ENCODE measurements at places on chromosomes 3 and 15.

DNA sequence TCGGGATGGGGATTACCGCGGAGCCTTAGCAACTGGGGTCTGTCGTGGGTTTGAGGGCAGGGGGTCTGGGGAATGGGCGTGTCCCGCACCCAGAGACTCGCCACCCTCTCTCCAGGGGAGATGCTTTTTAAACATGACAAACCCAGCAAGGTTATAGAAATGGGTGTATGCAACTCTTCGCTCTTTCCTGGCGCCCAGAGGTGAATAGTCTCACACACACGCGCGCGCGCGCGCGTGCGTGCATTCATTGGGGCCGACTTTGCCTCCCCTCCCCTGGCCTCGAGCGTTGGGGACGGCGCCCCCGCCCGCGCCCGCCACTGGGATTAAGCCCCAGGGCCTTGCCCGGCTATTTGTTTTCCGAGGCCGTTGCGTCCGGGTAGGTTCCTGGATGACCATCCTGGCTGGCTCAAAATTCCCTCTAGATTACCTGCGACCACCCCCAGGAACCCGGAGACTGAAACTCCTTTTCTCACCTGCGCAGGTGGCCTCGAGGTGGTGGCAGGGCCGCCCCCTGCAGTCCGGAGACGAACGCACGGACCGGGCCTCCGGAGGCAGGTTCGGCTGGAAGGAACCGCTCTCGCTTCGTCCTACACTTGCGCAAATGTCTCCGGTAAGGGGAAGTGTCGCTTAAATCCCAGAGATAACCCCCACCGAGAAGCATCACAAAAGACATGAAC, 777 bp downstream of the GPR160 start:
- DNase-seq = peak; percentile 64

DNA sequence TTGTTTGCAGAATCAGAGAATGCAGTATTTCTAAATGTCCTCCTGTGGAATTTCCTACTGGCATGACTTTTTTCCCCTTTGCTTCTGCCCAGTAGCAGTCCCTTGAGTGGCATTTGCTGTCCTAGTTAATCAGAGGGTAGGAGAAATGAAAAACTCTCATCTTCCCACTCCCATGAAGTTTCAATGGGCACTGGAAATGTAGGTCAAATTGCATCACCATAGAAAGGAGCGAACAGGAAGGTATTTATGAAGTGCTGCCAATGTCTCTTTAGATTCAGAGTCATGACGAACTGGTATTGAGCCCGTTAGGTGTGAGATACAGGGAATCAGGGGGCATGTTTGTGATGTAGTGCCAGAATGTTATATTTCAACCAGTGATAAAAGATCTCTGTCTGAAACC, 23.2 kb downstream of the ATXN7 start:
- no peak for DNase-seq

- DNase-seq = no peak
Observed at GRCh38 chr3:52469001-52469400, 13.6 kb downstream of the NISCH start.

- peak; percentile 19 for DNase-seq
Observed at GRCh38 chr3:190983875-190984274, 121.4 kb upstream of the GMNC start.

DNA sequence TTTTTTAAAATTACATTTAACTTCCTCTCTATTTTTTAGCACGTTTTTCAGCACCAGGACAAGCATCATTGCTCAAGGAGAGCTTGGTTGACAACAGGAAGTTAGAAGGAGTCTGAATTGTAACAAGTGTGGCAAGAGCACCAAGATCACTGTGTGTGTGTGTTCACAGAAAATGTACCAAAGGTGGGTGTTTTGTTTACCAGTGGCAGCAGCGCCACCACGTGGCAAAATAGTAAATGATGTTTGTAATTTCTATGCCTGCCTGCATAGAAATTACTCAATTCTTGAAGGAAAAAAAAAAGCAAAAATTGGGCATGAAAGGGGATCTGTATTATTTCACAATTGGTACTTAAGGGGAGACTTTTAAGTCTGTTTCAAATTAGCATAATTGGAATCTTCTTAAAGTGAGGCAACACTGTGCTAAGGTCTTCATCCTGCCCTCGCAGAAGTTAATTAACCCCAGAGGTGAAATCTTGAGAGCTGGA, 7.4 kb upstream of the U2SURP start:
- DNase-seq = peak; percentile 92

- DNase-seq = no peak
Observed at GRCh38 chr3:10169000-10169496, 4.3 kb downstream of the IRAK2 start.

DNA sequence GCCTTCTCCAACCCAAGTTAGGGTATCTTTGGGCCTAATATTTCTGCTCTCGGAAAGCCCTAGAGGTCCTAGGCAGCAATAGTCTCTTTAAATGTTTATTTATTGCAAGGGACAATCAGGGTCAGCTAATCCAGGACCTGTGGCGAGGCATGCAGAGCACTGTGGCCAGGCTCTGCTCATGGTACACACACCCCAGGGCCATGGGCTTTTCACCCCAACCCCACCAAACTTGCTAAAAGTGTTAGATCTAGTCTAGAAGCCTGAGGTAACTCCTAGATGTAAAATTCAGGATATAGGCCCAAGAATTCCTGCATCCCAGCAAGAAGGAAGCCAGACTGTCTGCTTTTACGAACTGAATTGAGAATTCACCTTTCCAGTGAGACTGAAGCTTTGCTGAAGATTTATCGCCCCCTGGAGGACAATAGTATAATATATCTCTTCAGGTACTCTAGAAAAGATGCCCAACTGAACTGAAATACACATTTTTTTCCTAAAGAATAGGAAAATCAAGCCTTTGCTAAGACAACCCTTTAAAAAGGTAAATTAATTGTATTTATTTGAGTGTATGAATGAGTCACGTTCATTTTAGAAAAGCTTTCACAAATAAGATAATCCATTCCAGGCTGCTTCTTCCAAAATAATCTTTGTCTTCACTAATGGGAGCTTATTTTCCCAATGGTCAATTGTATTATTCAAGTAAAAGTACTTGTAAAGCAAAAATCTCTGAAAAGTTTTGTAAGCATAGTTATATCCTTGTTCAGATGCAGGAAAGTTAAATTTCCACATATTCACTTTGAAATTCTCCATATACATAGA, 89.8 kb downstream of the LRRC3B start:
- DNase-seq = peak; percentile 61

DNA sequence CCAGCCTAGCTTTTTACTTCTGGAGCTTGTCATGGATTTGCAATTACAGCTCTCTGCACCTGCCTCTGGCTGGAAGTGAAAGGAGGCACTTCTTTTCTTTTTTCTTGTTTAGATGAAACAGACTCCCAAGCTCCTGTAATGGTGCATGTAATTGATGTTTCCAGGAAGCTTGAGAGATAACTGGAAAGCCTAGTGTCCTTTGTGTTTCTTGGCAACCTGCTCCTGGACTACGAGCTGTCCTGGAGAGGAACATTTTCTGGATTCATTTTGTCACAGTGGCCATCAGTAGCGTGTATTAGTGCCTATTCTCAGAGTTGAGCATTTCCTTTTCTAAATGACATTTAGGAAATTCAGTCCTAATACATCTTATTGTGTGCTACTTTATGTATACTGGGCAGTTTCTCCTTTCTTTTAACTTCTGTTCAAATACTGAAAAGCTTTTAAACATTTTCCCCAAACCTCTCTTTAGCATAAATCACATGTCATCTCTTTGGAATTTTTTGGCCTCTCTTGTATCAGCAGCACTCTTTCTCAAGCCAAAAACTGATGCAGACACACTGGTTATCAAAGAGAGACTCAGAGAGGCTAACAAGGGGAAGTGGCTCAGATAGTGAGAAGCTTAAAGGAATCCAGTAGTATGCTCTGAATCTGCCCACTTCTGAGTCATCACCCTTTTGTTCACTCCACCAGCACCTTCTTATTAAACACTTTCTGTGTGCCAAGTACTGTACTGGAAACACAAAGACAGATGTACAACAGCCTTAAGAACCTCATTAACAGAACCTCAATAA, 62.6 kb upstream of the SLC2A2 start:
- DNase-seq = peak; percentile 23

GRCh38 chr3:168956076-168956475, 707.4 kb downstream of the MECOM start:
- DNase-seq = no peak

- DNase-seq = no peak
Observed at GRCh38 chr3:69723389-69723788, 15.9 kb upstream of the MITF start.

GRCh38 chr3:157535667-157536066, 32.5 kb upstream of the VEPH1 start:
- DNase-seq = no peak

Measured in suppressor macrophage (primary cell).